Cortex of kidney (tissue), 1 donor: ENCODE measurements at places on chromosomes 7 and 10.

DNA sequence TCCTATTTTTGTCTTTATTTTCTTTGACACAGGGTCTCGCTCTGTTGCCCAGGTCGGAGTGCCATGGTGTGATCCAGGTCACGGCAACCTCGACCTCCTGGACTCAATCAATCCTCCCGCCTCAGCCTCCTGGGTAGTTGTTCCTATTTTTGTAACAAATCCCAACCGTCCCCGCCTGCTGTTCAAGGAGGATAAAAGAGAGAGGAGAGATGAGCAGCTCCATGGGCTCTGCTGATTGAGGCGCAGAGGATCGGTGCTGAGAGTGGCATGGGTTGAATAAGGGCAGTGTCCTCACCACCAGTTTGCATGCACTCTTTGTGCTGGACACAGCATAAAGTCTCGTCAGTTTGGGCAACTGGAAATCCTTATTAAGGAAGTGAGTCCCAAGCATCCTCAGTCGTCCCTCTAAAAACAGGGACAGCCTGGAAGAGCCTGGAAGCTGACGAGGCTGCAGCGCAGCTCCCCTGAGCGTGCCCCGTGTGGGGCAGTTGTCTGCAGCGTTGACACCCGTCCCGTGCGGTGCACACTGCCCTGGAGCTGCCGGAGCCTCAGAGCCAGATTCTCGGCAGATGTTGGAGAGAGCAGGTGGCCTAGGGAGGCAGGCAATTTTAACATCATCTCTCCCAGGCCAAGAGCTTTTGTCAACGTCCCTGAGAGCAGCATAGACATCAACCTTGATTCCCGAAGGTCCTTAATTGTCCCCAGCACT lies 404.2 kb upstream of the RNF32 start:
- DNase-seq, result no peak

- no peak for DNase-seq
Observed at GRCh38 chr10:132421847-132422751, 25.1 kb downstream of the PWWP2B start.

DNA sequence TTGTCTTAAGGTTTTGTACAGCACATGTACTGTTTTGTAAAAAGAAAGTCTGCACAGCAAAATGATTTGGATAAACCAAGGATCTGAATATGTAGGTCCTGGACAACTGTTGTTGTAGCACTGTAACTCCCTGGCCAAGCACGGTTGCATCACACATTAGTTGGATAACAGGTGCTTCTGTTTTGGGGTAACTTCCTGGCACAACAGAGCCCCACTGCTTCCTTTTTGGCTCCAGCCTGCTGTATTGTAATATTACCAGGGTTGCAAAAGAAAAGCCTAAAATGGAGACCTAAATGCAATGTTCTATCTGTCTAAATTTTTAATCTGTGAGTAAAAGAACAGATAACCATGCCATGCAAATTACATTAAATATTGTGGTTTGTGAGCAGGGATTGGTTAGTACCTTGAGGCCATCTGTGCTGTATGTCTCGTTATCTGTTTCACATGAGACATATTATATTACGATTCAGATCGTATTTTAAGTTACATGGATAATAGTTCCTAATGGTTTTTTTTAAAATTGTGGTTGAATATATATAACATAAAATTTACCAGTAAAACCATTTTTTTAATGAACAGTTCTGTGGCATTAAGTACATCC lies 27.5 kb upstream of the WAC start:
- no peak for DNase-seq

DNA sequence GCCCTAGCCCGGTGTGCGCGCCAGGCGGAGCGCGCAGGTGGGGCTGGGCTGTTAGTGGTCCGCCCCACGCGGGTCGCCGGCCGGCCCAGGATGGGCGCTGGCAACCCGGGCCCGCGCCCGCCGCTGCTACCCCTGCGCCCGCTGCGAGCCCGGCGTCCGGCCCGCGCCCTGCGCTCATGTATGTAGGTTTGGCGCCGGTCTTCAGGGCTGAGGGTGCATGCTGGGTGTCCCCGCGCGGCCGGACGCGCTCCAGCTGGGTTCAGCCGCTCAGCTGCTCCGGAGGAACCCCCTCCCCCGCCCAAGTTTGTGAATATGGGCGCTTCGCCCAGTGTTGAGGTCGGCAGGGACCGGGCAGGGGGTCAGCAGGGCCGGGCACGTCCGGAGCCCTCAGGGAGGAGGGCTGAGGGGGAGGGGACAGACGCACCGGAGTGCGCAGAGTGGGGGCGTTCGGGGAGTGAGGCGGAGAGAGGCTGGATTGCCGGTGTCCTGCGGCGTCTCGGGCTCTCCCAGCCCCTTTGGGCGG lies 559 bp downstream of the VWC2 start:
- no peak for DNase-seq

- DNase-seq, result no peak
Observed at GRCh38 chr7:37993060-37993501, 72.6 kb downstream of the EPDR1 start.

DNA sequence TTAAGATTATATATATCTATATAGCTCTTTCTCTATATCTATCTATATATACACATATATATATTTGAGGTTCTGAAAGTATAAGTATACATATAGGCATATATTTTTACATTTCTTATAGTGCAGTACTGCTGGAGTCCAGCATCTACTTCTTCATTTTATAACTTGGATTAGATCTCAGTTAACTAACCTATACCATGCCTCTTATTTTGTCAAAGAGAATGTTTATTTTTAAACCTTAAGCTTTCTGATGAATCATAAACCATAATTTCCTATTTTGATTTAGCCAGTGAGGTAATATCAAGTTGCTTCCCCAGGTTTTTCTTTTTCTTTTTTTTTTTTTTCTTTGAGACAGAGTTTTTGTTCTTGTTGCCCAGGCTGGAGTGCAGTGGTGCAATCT lies 8.1 kb downstream of the ZNF32 start:
- no peak for DNase-seq

DNA sequence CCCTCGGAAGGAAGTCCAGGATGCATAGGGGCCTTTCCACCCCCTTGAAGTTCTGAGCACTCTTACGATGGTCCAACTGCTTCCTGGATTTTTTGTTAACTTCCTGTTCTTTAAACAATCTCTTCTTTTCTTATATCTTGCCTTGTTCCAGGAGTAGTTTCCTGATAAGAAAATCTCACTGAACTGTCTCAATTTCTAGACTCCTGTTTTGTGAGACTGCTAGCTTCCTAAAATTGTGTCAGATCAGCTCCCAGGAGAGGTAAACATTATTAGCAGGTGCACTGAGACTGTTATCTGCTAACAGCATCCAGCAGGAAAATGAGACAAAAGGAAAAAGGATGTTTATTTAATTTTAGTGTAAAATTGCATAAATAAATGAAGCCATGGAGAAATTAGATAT lies 106.2 kb upstream of the PITRM1 start:
- DNase-seq, result no peak

DNA sequence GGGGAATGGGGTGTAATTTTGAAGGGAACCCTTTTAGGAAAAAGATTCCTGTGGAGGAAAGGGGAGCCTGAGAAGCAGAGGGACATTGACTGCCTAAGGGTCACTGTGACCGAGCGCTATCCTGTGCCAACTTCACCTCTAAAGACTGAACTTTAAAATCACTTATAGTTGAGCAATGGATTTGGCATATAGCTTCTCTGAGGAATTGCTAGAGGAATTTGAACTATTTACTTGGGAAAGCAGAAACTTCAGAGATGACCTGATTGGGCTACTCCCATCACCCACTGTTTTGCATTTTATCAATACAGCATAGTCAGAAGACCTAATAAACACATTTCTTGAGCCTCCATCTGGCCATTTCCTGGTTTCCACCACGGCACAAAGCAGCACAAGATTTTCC lies 23.7 kb upstream of the WNT16 start:
- no peak for DNase-seq

GRCh38 chr7:155352076-155352752 lies 54.5 kb downstream of the INSIG1 start:
- no peak for DNase-seq

DNA sequence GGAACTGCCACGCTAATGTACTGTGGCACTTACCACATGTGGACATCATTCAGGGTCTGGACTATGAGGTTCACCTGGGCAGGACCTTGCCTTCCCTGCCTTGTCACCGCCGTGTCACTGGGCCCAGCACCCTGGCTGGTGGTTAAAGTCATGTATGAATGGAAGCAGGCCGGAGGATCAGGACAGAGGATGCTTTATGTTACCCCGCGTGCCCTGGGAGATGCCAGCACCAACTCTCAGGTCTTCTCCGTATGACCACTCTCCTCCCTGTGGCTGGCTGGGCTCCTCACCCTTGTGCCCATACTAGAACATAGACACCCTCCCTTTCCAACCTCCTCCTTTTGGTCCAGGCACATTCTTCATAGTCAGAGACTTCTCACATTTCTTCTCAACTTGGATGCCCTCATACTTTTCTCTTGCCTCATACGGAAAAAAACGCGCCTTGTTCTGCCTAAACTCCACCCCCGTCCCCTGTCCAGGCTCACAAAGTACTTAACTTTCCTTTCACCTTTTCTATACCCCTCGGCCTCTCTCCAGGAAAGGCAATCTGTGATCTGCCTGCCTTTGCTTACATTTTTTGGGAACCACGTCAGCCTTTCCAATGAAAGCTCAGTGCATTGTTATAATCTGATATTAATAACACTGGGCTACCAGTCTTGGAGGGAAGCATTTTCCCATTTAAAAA lies 240.0 kb downstream of the TEX36 start:
- no peak for DNase-seq

GRCh38 chr7:46397591-46397990 lies 476.5 kb upstream of the IGFBP3 start:
- DNase-seq, result no peak

GRCh38 chr10:63920926-63921325 lies 399.7 kb downstream of the REEP3 start:
- no peak for DNase-seq

DNA sequence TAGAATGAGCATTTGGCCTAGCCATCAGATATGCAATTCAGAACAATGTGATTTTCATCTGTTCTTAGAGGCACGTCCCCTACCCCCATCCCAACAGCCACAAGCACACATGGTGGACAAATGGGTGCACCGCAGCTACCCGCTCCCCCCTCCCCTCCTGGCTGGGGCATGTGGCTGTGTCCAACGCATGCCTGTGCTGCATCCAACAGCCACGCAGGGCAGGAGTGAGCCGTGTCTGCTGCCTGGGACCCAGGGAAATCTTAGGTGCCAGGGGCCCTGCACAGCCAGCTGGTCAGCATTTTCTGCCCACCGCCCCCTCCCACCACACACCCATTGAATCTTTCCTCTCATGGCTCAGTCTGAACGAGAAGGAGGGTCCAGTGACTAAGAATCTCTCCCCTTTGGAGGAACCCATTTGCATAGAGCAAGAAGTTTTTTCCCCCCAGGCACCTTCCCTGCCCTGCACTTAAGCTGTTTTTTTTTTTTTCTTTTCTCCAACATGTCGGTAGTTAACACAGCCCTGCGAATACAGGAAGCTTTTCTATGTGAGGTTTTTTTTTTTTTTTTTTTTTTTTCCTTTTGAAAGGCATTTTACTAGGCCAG lies 138.9 kb downstream of the WDR11 start:
- DNase-seq, result no peak

DNA sequence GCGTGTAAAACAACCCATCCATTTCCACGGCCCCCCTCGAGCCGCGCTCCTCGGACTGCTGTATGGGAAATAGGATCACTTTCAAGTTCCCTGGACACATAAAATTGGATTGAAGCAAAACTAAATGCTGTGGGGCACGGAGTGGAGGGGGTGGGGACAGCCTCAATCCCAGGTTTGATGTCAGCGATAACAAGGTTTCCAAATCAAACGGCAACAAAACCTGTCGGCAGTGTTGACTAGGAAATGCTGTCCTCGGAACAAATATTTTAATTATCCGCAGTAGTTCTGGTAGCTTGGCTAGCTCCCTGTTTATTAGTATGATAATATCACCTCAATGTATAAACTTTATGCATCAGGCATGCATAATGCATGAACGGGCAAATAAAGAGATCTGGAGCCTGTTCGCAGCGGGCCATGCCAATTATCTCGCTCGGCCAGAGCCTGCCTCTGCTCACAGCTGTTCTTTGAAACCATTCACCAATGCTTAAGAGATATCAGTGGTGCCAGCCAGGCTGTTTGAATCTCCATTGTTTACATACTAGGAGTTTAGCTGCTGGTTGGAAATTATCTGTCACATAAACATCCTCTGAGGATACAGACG lies 161.1 kb downstream of the PAXIP1 start:
- DNase-seq, result no peak

DNA sequence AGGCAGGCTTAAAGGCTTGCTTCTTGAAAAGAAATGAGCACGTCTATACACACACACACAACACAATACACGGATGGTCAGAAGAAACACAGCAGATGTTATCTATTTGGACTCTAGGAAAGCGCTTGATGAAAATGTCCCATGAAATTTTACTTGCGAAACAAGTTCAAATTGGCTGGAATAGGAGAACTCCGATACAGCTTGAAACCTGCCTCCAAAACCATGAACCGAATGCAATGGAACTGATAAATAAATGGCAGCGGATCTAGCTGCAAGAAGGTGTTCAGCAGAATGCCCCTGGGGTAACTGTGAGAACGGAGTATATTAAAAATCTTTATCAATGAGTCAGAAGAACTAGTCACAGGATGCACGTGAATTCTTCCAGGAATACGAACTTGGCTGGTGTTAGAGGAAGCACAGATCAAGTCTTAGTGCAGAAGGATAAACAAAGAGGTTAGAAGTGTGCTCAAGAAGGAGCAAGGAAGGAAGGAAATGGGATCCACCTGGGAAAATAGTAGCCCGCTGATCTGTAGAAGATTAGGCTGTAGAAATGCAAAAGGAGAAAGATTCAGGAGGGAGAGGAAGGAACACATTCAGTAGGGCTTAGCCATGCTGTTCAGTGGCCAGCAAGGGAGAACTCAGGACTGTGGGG lies 142.0 kb upstream of the PRKCQ start:
- no peak for DNase-seq

DNA sequence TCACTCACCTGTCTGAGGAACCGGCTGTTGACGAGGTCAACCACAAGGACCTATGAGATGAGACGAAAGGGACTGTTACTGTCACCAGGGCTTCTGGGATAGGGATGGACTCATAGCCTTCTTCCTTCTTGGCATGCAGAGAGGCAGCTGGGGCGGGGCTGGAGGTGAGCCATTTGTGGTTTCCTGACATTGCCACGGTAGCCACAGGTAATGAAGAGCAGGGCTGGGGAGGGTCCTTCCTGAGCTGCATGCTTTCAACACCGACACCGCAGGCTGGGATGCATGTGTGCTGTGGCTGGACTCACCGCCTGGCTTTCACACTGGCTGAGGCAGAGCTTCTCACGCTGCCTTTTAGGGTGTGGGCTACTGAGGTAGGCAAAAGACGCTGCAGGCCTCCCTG lies 46.4 kb upstream of the MKRN1 start:
- DNase-seq, result no peak

DNA sequence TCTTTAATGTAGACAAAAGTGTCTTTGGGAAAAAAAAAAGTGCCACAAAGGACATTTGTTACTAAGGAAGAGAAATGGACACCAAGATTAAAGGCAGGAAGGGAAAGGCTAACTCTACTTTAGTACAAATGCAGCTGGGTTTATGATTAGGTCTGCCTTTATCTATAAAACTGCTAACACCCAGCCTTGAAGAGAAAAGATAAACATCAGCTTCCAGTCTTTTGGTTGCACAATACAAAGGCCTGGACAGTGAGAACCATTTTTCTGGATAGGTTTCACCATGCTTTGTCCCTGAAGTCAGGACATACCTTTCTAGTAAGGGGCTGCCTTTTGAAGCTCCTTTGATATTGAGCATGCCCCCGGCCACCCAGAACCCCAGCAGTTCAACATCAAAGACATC lies 45.1 kb downstream of the ZNF248 start:
- no peak for DNase-seq

- no peak for DNase-seq
Observed at GRCh38 chr7:121202125-121202524, 126.7 kb upstream of the WNT16 start.
